ENCODE measurements at places on chromosomes 11 and 22.

DNA sequence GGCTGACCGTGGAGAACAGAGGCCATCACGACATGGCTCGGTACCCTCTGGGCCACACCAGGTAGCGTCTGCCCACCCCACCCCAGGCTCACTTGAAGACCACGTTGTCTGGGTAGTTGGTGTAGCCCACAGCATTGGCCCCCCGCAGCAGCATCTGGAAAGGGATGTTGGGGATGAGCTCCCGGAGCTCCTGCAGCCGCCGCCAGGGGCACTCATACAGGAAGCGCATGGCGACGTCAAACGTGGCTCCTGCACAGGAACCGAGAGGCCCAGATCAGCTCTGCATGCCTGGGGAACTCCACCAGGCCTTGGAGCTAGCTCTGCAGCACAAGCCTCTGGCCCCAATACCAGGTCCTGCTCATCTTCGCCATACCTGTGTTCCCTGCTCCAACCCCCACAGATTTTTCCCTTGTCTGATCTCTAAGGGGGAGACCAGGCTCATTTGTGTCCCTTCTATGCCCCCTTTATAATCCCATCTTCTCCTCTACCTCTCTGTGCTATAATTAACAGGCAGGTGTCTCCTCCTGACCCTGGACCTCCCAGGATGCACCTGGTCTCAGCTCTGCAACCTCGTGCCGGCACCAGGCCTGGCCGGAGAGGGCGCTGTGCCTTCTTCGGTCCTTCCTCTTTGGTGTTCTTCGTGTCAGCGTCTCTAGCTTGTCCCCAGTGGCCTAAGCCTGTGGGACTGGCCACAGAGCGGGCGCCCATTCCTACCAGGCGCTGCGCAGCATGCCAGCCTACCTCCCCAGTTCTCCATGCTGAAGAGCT, 5.0 kb upstream of the LRFN4 start:
- DNase-seq = no peak

GRCh38 chr11:109432105-109432504, 10.1 kb downstream of the C11orf87 start:
- DNase-seq = no peak

- peak; percentile 73 for DNase-seq
Observed at GRCh38 chr11:58654079-58654907, 31.8 kb downstream of the CNTF start.

GRCh38 chr11:72676861-72677341, 2.7 kb upstream of the PDE2A start:
- DNase-seq = peak; percentile 44

DNA sequence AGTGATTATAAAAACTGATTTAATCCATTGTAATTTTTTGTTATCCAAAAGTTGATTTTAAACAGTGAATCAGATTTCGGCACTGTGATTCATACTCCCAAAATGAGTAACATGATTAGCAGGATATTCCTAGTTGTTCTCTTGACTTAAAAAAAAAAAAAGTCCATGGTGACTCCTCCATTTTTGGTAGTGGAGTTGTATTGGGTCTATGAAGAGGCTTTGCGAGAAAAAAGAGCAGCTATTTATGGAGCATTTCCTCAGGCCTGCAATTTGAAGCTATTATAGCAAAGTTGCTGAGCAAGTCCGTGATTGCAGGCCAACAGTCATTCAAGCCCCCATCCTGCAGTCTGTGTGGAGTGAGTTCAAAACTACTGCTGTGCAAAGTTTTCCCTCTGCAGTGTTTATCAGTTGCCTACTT, 28.8 kb downstream of the YAP1 start:
- DNase-seq = peak; percentile 95

- DNase-seq = peak; percentile 17
Observed at GRCh38 chr11:75013051-75013450, 24.3 kb downstream of the NEU3 start.

- DNase-seq = no peak
Observed at GRCh38 chr11:6483015-6483414, 1.7 kb downstream of the TIMM10B start.

DNA sequence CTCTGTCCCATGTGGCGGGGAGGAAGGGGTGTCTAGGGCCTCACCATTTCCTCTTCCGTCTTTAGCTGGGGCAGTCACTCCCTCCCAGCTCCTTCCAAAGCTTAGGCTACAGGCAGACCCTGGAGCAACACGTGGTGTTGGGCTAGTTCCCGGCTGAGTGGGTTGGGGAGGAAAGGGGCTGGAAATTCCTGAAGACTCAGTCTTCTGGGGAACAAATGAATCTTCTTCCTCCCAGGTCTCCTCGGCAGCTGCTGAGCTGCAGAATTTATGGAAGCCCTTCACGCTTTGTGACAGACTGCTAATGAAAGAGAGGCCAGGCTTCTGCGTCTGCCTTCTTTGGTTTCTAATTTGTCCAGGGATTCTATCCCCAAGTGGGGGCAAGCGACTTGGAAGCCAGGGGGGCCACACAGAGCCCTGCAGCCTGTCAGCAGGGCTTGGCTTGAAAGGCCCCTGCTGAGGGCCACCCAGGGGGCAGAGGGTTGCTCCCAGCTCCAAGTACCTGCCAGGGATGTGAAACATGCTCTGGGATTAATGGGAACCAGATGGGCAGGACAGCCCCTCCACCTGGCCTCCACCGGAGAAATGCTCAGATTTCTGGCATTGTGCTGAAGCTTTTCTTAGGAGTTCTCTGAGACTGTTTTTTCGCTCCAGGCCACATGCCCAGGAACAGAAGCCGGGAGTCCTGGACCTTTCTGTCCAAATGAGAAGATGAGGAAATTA, 123.1 kb downstream of the PKNOX2 start:
- peak; percentile 26 for DNase-seq

DNA sequence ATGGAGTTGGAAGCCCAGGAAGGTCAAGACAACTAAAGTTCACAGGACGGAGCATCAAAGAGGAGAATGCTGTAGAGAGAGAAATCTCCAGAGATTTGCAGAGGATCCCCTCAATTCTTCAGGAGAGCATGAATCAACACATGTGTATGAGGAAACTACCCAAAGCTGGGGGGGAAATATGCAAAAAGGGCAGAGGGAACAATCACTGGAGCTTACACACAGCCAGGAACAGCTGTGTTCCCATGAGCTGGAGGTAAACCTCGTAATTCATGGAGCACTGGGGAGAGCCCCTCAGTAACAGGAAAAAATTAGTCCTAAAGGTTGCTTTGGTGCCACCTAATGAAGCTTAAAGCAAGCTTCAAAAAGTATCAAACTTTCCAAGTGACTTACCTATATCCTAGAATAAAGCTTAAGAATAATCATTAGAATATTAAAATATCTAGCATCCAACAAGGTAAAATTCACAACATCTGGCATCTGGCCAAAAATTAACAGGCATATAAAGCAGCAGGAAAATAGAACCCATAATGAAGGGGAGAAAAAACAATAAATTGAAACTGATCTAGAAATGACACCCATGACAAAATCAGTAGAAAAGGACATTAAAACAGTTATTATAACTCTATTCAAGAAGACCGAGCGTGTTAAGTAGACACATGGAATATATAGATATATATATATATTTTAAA, 134.2 kb downstream of the STK33 start:
- no peak for DNase-seq

DNA sequence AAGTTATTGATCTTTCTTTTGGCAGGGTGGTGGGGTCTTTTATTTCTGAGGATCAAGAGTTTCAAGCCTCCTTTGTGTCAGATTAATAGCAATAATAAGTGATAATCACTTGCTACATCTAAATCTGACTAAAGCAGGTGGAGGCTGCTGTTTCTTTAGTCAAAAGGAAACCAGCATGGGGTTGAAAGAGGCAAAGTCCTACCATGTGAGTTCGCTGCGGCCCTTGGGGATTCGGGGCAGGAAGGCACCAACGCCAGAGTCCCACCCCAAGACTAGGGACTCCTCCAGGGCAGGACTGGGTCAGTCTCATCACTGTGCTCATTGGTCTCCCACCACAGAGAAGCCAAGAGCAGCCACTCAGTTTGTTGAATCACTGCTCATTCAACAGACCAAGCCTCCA, 73.0 kb downstream of the TENM4 start:
- no peak for DNase-seq

- peak; percentile 13 for DNase-seq
Observed at GRCh38 chr11:129694966-129695365, 120.7 kb upstream of the TMEM45B start.

DNA sequence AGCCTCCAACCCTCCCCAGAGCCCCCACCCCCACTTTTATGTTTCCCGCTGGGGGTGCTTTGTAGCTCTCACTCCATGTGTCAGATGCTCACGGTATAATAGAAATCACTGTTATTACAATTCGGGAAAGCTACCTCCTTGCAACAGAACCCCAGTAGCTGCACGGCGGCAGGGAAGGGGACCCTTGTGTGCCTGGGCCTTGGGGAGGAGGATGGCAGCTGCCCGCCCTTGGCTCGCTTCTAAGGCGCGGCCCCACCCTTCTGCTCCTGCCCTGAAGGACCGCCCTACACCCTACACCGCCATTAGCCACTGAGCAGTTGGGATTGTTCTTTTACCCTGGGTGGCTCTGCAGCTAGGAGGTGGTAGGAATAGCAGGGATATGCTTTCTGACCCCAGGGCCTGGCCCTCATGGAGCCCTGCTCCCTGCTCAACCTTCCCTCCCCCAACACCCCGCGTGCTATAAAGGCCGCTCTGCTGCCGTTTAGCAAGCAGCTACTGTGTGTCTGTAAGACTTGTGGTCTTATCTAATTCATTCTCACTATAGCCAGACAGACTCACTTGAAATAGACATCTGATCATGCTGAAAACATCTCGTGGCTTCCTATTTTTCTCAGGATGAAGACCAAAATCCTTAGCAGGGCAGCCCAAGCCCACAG, 219.7 kb downstream of the CEP164 start:
- no peak for DNase-seq

GRCh38 chr11:36015799-36016198, 71.9 kb downstream of the LDLRAD3 start:
- DNase-seq = peak; percentile 42

DNA sequence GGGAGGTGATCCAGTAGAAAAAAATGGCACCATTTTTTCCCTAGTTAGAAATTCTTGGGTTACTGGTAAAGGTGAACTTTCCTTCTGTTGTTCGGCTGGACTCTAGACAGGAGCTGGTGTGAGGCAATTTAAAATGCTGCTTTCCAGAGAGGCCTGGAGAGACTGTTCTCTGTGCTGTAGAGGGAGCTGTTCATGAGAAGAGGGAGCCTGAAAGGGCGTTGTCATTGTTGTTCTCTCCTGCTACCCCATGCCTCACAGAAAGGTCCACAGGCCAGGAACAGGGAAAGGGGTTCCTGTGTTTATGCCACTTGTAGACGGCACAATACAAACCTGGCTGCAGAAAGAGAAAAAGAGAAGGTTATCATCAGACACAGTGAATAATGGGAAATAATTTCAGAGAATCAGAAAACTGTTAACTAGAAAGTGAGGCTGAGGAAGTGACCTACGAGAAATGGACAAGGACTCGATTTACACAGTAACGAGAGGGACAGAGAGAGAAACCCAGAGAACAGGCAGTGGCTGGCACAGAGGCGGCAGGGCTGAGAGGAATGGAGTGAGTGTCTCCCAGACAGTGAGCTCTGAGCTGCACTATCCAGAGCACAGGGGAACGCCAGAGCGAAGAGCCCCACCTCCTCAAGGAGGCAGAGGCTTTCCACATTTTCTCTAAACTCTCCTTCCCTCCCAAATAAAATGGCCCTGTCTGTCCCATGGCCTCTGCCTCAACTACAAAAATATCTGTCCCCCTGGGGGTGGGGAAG, 109.2 kb downstream of the RRM1 start:
- DNase-seq = no peak

DNA sequence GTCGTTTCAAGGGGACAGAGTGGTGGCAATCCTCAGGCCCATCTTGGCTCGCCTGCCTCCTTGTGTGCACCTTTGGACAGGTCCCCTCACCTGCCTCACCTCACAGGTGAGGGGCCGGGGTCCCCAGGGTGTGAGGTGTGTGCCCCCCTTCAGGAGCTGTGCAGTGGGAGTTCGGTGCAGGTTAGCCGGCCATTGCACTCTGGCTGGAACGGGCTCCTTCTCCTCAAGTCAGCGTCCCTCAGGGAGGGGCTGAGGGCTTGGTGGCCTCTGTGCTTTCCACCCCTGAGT, 269.1 kb downstream of the TBC1D22A start:
- no peak for DNase-seq

DNA sequence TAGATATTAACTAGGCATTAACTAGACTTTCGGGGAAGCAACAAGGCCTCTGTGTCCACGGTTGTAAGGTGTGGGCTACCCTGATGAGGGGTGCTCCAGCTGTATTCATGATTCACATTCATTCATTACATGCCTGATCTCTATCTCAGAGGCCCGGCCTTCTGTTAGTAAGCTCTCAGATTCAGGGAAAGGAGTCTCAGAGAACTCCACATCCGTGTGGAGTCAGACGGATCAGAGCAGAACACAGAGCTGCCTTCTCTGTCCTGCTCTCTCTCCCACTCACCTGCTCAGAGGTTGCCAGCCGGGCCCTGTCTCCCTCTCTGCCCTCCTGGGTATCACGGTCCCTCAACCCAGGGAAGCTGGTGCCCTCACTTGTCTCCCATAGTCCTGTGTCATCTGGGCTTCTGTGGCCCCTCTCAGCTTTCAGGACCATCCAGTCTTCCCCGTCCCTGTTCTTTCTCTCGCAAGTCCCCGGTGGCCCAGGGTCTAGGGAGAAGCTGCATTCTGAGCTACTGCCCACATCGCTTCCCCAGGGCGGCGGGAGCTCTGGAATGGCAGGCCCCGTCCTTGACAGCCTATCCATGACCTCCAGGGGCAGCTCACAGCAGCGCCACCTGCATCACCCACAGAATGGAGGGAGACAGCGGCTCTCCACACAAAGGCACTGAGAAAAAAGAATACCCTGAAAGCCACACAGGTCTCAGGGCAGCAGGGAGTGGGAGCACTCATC, 4.3 kb downstream of the TP53AIP1 start:
- DNase-seq = no peak

GRCh38 chr22:49044091-49044490, 783.6 kb downstream of the BRD1 start:
- no peak for DNase-seq

DNA sequence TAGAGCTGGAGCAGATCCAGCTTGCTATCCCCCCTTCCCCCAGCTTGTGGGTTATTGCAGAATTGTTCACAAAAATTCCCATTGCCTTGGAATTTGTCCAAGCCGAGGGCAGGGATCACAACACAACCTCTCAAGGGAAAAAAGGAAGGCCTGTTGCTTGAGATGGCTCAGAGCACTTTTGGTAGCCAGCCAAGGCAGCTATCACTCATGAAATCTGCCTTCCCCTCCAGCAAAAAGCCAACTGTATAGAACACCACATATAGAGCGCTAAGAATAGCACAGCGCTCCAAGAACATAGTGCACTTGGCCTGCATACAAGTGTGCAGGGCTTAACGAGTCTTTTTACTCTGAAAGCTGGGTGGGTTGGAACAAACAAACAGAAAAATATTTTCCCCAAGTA, 46.2 kb downstream of the FAM83F start:
- no peak for DNase-seq
